GOT3 (cell line): ENCODE measurements at places on chromosomes 16 and 17.

- no peak for DNase-seq
Measured at GRCh38 chr17:21258593-21258992, 5.4 kb upstream of the NATD1 start.

GRCh38 chr16:15641753-15642556, 999 bp downstream of the MARF1 start:
- DNase-seq: no peak

DNA sequence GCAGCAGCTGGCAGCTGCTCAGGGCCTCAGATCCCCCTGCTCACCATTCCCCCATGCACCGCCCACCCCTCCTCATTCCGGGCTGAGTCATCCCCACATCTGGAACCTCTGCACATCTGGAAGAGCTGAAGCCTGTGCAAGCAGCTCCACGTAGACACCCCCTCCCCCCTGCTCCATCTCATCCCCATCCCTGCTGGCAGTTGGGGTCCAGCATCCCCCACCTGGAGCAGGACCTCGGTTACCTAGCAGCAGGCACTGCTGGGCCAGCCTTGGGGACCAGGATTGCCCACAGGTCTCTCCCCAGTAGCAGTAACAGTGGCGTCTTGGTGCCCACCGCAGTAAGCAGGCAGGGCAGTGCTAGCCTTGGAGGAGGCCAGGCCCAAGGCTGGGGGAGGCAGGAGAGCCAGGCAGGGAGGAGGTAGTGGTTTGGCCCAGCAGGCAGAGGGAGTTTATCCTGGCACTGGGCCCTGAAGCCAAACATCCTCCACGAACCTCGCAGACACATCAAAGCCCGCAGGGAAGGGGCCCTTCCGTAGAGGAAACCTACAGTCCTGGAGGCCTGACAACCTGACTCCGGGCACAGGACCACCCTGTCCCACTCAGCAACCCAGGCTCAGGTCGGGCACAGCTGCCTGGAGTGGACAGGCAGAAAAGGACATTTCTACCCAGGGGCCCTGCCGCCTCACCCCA, 7.7 kb upstream of the TMEM92 start:
- no peak for DNase-seq

- no peak for DNase-seq
Measured at GRCh38 chr17:48609759-48610281, 997 bp downstream of the HOXB7 start.
